ENCODE measurements at places on chromosomes 5 and 9.

DNA sequence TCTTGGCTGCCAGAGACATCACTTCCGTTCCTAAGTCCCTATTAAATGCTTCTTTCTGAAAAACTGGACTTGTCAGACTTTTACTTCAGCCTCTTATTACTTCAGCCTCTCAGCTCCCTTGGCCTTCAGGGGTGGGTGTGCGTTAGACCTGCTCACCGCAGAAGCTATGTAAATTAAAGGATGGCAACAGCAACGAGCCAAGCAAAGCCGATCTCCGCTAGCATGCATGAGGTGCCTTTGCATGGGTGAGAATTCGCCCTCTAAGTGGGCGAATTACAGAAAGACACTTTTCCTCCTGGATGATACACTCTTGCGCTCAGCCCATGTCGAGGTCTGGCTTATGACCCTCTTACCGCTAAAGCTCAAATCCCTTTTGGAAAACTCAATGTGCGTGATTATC lies 10.9 kb upstream of the IL3 start:
- DNase-seq = no peak

DNA sequence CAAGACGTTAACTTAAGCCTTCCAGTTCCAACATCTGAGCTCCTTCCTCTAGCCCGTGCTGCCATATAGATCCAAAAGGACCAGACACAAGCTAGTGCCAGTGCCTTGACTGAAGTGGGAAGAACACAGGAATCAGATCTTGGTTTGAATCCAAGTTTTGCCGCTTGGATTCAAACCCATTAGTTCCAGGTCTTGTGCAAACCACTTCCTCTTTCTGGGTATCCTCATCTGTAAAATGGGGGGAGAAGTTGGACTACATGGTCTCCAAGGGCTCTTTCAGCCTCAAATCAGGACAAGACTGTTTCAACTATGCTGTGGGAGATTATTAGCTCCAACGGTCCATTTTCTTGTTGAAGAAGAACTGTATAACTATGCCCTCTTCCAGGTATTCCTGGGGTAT lies 32.6 kb downstream of the TTLL11 start:
- DNase-seq = no peak

DNA sequence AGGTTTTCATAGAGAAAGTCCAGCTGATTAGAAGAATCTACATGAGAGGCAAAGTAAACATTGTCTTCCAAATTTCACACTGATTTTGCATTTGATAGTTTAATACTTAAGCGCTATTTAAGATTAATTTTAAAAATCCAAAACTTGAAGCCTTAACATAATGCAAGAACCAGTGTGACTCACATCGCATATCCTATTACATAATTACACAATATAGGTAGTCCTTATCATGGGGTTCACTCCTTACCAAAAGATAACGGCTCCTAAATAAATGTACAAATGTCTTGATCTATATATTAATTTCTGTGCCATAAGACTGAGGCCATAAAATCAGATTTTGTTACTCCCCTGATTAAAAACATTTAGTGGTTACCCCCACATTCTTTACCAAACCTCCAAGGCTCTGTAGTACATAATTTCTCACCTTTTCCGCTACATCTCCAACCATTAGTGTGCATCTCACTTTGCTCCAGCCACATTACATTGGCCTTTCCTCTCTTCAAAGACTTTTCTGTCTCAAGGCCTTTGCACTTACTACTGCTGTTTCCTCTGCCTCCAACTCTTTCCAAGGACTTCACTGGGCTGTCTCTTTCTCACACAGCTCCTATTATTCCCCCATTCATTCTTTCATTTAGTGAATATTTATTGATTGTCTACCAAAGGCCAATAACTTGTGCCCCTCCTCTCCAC lies 1.0 kb downstream of the RIOK2 start:
- no peak for DNase-seq

DNA sequence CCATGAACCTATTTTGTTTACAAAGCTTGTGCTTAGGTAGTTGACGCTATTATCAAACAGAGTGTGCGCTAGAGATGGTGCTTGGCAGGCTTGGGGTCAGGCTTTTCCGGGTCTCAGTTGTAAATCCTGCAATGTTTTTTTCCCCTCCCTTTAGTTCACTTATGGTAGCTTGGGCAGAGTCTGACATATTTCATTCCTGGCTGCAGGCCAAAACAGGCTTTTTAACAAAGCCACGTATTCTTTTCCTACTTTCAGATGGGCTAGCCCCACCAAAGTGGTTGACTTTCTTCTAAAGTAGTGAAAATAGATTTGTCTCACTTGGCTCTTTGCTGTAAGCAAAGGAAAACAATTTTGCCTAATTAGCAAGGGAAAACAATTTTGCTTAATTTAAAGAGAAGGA lies 58.0 kb upstream of the FBN2 start:
- DNase-seq = no peak
